ENCODE measurements at places on chromosomes 13 and 19. TPM values are rescaled to one million over a fixed set of nuclear protein-coding genes. Genes with fewer than 3 reads are reported as not detected.

Gene FGF21
- total RNA-seq = 0.93 TPM

DNA sequence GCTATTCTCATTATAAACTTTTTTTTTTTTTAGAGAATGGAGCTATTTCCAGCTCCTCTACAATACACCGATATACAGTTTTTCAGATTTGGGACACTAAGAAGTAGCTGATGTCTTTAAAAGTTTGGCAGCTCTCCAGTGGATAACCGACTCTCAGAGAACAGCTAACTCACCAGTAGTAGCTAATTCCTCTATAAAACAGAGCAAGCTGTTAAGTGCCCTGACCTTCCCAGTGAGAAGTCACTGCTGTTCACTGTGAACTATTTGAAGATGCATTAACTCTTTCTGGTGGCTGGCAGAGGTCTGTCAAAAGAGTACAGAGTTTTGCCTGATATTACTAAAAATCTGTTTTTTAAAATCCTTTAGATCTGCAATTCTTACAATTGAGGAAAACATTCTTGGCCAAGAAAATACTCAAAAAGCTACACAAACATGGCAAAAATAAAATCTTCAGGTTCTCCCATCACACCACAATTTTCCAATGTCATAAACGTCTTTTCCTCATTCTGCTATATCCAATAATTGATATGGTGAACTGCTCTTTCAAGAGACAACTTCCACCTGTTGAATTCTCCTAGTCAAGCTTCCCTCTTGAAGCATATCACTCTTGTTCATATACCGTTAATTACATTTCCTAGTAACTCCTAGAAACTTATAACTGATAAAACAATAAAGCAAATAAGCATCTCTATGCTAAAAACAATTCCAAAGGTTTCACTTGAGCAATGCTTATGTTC lies 44.2 kb downstream of the TBC1D4 start:
- no peak for DNase-seq

GRCh38 chr13:63088226-63088625 lies 1672.6 kb upstream of the PCDH20 start:
- no peak for DNase-seq

Gene GAPDHS
- total RNA-seq = not detected

All from MCF 10A (cell line).